IPS-NIHi11 (cell line): ENCODE measurements at places on chromosomes 1 and 21.
A peak's percentile ranks its signal among the peaks of the same experiment; 100 is the strongest.

GRCh38 chr1:209335178-209335577, 248.3 kb upstream of the CAMK1G start:
- peak; percentile 82 for DNase-seq

- no peak for DNase-seq
Observed at GRCh38 chr1:243287652-243288051, 31.8 kb downstream of the SDCCAG8 start.

DNA sequence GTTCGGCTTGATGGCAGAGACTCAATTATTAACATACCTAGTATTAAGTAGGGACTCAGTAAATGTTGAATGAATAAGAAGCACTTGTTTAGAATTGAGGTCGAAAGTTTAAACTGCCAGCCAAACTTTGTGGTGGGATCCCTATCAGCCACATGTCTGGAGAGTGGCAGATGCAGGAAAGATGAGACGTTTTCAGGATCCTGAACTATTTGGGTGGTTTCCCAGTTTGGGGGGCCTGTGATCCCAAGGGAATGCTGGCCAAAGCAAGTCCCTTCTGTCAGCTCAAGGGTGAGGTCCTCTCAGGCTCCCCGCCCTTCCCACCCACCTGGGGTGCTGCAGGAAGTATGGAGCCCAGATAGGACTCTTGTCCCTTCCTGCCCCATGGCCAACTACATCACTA, 38.6 kb downstream of the KCNC4 start:
- DNase-seq, result no peak

GRCh38 chr1:214403431-214403830, 122.5 kb downstream of the SMYD2 start:
- no peak for DNase-seq

DNA sequence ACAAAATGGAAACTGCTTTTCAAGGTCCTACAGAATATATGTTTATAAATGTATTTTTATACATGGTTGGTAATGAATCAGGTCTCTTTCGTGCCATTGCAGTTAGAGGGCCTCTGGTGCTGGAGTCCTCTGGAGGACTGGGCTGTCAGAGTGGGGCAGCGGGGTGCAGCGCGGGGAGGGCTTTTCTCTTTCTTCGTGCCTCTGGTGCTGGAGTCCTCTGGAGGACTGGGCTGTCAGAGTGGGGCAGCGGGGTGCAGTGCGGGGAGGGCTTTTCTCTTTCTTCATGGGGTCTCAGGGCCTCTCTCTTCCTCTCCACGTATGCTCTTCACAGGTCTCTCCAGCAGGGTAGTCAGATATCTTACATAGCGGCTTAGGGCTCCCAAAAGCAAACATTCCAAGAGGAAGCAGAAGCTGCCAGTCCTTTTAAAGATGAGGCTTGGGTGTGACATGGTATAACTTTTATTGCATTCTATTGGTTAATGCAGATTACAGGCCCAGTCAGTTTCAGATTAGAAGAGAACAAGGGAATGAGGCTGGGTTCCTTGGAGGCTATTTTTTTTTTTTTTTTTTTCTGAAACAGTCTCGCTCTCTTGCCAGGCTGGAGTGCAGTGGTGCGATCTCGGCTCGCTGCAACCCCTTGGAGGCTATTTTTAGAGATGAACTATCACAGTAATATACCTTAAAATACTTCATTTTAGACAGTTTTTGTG, 13.1 kb downstream of the SDCCAG8 start:
- DNase-seq, result peak; percentile 12

GRCh38 chr21:39131791-39132190, 51.5 kb downstream of the PSMG1 start:
- no peak for DNase-seq

DNA sequence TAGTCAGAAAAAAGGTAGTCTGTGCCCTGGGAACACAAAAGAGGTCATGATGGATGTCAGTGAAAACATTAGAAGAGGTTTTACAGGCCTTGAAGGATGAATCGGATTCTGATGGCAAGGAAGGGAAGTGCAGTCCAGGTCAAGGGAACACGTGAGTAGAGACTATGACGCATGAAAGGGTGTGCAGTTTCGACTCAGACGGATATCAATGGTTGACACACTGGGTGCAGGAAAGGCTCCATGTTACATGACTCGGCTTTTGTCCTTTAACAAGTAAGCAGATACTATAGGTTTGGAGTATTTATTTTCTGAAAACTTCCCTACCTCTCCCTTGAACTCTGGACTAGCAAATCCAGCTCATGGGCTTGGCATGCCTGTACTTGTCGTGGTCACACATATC, 55.3 kb downstream of the SEC16B start:
- DNase-seq, result no peak

DNA sequence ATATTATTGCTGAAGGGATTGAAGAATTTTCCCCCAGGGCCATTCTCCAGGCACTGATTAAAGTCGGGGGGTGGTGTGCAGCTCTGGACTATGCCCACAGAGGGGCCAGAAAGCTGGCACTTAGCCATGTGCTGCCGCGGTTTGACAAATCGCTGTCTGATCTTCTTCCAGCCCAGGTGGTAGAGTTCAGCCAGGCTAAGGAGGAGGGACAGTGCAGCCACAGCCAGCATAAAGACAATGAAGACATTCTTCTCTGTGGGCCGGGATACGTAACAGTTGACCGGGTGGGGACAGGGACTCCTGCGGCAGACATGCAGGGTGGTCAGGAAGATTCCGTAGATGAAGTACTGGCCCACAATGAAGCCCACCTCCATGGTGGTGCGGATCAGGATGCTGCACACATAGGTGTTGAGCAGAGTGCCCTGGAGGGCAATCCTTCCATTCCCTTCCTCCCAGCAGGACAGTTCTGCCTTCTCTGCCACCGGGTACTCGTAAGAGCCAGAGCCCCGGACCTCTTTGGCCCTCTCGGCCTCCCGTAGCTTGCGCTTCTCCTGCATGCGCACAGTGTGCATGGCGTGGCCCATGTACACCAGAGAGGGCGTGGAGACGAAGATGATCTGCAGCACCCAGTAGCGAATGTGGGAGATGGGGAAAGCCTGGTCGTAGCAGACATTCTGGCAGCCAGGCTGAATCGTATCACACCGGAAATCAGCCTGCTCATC, 1.9 kb downstream of the GJA5 start:
- DNase-seq, result no peak

- no peak for DNase-seq
Observed at GRCh38 chr1:10623686-10624145, 149.0 kb downstream of the PEX14 start.

DNA sequence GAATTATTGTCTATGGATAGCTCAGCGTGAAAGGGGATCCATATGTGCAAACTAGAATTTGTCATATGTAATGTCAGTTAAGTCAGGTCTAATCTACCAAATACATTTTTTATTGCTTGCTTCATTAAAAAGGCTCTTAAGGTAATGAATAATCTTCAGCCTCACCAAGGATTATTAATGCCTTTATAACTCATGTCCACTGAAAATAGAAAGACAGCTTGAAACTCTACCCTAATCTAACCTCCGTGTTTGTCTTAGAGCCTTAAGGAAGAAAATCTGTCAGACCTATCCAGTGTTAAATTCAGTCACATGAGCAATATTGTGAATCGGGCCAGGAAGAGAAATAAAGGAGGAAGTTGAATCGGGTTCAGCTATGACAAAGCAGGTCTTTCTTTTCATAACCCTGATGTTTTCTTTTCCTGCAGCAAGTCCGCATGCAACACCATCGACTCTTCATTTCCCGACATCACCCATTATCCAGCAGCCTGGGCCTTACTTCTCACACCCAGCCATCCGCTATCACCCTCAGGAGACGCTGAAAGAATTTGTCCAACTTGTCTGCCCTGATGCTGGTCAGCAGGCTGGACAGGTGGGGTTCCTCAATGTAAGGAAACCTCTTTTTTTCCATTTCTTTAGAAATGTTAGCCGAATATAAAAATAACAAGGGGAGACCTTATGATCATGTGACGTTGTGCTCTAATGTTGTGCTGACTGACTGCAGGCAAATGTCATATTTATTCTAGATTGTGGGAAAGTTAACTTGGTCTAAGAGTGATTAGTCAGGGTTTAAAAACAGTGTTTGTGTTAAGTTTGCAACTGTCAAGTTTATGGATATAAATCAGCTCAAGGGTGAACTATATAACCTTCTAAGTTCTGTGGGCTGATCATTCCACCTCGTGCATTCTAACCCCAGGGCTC, 321.0 kb downstream of the TM2D1 start:
- no peak for DNase-seq

DNA sequence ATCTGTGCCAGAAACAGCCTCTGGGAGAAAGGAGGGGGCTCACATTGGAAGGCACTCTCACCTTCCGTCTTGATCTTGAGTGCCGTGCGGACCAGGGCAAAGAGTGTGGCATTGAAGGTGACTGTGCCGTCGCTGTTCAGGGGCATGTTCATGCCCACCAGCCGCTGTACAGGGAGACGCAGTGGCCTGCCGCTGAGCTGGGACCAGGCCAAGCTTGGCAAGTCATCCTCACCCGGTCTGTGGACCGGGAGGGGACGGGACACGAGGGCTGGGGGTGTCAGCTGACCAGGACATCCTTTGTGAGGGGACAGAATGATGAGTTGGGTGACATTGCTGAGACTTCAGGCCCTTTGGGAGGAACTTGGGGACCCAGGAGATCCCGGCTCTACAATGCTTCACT, 25.0 kb upstream of the KIF21B start:
- no peak for DNase-seq

- DNase-seq, result no peak
Observed at GRCh38 chr21:39531840-39532239, 80.1 kb downstream of the SH3BGR start.

DNA sequence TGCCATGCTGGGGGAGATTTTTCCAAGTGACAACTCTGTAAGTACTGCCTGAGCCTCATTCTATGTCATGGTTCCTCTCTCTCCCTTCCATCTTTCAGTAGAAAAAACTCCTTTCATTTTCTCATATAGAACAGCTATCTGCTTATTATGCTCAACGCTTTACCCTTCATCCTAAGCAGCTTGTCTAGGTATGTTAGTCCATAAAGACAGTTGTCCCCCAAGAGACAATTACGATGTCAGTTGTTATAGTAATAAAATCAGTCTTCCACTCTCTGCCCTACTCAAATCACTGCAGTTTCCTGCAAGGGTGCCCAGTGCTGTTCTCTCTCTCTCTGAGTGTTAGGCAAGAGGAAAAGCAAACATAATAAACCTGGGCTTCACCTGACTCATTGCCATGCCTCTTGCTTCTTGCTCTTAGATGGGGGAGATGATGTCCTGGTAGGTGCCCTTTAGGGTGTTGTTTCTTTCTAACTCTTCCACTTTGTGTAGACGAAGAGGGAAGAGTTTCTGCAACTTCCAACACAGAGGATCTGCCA, 59.4 kb downstream of the PAPPA2 start:
- no peak for DNase-seq

- no peak for DNase-seq
Observed at GRCh38 chr1:65319141-65319540, 9.8 kb downstream of the DNAJC6 start.

DNA sequence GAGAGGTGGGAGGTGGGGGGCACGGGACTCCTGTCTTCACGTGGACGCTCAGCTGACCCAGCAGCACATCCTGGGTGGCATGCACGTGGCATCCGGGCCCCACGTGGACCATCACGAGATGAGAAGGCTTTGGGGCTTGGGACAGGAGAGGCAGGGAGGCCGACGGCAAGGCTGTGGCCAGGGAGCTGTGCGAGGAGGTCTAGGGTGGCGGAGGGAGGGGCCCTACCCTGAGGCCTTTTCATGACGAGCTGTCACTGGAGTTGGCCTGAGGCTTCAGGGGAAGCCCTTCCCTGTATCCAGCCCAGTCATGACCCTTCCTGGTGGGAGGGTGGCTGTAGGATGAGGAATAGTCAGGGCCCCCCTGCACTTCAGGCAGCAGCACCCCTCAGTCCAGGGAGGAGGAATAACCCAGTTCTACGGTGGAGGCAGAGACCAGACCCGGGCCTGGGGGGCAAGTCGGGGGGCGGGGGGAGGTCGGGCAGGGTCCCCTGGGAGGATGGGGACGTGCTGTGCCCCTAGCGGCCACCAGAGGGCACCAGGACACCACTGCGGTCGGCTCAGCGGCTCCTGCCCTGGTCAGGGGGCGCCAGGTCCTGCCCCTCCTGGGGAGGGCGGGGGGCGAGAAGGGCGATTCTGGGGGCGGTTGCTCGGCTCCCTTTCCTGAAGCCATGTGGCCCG, 2.0 kb upstream of the PERM1 start:
- peak; percentile 95 for DNase-seq

GRCh38 chr1:221742555-221743415, 896 bp upstream of the DUSP10 start:
- peak; percentile 58 for DNase-seq

DNA sequence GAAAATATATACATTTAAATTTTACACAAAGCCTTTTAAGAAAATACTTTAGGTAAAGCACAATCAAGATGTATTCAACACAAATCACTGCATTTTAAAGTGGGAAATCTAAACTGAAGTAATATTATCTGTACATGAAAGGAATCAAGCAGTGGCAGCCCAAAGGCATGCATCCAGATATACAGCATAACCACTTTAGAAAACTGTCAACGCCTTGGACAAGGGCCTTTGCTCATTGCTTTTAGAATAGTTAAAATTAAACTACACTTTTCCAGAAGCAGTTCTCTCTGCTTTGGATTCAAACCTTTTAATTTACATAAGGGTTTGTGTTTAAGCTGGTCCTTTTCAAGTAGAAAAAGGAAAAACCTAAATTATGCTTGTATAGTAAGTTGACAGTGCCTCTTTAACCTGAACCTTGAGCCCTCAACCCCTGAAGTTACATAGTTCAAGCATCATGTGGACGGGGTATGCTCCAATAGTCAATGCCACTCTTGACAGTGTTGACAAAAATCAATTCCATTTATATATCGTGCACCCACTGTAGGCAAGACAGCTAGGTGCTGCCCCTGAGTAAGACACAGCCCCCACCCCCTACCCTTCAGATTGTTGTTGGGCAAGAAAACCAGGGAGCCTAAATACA, 22.9 kb downstream of the TOR3A start:
- DNase-seq, result no peak

DNA sequence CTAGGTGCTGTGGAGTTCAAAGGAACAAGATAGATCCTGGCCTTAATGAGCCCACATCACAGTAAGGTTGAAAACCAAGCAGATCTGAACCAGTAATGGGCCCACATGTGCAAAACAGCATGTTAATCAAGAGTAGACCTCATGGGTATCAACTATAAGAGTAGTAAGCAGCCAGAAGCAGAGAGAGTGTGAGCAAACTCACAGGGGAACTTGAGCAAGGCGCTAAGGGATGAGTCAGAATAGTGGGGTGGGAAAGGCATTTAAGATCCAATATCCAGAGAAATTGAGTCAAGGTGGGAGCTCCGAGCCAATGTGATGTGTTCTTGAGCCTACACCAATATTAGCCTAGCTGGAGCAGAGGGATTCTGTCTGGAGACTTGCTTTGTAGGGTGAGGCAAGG, 52.4 kb upstream of the GJA5 start:
- DNase-seq, result no peak

- peak; percentile 41 for DNase-seq
Observed at GRCh38 chr1:109383087-109383779, 14.5 kb downstream of the SORT1 start.

DNA sequence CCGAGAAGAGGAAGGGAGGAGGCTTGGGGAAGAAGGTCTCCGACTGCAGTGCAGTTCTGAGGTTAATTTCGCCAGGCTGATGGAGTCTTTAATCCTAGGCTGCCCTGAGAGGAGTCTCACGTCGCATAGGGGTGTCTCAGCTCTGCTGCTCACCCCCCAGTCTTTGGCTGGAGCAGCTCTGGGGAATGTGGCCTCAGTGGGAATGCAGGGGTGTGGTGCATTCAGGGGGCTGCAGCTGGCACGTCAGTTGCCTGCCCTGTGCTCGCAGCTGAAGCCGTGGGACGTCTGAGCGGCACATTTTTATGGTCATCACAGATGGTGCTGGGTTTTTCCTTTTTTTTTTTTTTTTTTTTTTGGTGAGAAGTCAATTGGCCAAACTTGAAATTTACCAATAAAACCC, 38.2 kb downstream of the ACTN2 start:
- DNase-seq, result no peak
